ENCODE measurements at places on chromosomes 1 and 21.

DNA sequence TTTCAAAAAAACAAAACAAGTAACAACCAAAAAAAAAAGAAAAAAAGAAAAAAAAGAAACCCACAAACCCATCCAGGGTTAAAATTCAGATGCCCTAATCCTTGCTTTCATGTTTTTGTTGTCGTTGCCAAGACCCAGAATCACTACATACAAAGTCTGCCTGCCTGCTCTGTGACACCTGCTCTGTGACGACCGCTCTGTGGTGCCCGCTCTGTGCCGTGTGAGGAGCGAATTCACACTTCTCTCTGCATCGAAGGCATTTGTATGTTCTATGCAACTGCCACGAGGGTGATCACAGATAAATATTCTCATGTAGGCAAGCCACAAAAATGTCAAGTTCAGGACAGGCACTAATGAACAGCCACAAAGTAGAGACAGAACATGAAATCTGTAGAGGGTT, 178.6 kb downstream of the SLC45A1 start:
- no peak for DNase-seq

GRCh38 chr1:186055846-186056245, 319.2 kb downstream of the TPR start:
- DNase-seq: no peak

GRCh38 chr1:240515505-240515904, 96.5 kb downstream of the GREM2 start:
- no peak for DNase-seq

DNA sequence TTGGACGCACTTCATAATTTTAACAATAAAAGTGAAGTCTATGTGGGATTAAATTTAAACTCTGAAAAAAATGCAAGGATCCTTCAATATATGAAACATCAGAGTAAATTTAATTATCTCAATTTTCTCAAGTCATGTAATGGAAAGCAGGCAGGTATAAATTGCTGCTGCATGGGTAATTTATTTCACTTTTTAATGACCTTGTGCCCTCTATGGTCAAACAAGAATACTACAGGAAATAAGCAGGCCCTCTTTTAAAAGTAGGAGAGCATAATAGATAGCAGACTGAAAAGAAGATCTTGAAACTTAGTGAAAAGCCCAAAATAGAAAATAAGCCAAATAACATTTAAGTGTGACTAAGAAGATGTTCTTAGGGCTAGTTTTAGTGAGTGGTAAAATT, 22.9 kb downstream of the BCAS2 start:
- DNase-seq: peak; percentile 13

DNA sequence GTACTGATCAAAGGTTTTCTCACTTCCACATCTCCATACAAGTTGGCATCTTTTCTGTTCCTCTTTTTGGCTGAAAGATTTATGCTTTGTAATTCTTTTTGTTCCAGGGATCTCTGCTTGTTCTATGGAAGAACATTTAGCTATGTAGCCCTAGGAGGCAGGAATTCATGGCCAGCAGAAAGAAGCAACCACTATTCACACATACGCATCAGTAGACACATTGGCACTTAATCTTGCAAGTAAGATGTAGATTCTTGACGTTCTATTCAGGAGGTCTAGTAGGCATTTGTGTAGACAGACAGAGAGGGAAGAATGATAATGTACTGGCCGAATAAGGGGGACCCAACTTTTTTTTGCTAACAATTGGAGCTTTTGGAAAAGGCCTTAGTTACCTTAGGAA, 336.0 kb downstream of the NUF2 start:
- no peak for DNase-seq

DNA sequence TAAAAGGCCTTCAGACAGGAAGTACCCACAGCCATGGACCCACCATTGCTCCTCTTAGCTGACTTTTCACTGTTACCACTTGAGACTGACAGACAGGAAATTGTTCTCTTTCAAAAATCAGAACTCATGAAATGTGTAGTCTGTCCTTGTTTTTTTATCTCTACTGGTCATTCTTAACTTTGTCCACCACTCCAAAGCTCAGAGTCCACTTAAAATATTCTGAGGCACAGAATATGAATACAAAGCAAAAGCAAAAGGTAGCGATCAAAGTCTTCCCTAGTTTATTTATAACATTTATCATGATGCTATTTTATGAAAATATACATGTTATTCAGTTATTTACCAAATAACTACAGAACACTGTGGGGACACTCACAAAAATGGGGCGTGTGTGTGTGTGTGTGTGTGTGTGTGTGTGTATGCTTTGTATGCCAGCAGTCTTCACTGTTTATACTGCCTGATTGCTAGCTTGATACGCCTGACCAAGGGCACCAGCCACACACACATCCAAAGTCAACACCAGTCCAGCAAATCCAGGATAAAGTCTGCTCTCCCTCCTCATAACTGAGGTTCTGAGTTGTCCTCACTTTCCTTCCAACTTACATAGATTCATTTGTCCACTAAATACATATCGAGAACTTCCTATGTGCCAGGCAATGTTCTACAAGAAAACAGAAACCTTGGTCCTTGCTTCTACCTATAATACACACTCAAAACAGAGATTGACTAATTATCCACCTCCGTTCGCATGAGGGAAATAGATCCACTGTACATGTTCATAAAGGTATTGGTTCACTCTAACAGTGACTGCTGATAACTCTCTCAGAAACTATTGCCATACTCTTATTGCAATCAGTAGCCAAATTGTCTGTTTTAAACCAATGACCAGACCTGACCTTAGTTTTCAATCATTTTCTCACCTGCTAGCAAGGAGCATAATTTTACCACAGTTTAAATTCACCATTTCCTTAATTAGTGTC, 79.4 kb downstream of the ERICH3 start:
- no peak for DNase-seq

- DNase-seq: no peak
Observed at GRCh38 chr1:194533641-194534040, 1347.2 kb upstream of the B3GALT2 start.

DNA sequence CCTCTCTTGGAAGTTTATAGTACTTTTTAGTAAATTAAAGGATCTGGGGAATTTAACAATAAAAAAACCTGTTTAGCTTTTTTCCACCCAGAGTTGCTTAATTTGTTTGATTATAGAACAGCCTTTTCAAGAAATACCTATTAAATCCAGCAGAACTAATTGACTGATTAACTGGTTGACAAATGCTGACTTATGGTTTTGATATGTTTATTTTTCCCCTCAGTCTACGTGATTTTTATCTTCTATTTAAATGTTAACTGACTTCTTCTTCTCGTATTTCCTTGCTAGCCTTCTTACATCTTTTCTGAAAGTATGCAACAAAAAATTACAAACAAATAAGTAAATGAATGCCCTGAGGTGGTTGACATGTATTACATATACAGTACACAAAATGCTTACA, 302.9 kb upstream of the SPAG17 start:
- no peak for DNase-seq

DNA sequence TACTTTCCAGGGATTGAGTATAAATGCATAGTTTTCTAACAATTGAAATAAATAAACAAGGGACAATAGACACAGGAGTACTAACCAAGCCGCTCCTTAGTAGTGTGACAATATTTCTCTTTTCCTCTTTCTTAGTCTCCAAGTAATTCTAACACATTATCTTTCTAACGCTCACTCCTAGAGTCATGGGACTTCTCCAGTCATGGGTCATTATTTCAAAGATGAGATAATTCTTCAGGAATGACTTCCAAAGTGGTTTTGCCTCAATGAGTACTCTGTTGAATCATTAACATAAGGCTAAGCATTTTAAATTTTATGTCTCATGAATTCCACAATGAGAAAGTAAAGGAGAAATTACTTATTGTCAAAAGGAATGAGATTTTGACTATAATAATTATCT, 605.8 kb upstream of the ADAMTS5 start:
- no peak for DNase-seq

DNA sequence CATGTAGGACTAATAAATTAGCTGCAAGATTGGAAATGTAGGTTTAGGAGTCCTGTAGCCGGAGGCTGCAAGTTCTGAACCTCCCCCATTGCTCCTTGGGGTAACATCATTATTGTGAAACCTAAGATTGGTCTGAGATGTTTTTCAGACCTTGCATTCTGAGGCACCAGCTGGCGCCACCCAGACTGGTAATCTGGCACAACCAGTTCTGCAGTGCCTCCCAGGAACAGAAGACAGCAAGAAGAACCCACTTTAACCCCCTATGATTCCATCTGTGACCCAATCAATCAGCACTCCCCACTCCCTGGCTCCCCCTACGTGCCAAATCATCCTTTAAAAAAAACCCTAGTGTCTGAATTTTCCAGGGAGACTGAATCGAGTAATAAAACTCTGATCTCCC, 11.6 kb upstream of the DNAJC6 start:
- no peak for DNase-seq

DNA sequence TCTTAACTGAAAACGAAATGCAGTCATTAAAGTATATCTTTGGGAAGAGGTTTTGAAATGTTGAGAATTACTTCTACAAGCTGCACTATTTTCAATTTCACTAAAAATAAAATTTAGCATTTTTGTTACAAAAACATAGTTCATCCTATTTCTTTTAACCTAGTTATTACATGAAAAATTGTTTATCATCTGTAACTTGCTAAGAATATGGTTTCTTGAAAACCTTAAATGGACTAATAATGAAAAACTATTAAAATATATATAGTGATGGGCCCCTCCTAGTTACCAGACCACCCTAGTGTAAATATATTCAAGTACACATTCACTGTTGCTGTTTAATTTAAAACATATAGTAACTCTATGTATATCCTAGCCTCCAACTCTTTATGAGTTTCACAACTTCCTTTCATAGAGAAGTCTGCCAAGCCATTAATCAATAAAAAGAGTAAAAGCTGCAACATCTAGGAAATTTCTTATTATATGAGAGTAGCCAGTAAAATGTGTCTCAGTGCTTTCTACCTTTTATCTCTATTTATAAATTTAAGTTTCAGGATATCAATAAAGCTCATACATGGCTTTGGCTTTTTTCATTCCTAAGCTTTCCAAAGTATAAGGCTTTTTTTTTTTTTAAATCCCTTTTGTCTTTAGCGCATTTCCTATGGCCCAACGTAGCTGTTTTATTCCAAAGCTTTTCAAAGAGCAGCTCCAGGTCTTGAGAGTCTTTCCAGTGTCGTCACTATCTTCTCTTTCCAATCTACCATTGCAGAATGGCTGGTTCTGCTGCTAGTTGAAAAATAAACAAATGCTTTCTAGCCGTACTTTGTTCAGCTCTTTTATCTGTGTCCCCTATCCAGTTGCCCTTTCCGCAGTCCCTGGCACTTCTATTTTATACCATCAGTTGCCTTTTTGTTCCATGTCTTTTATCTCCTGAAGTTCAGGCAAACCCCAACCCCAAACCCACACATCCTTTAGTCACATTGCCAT, 6.5 kb downstream of the IRF2BP2 start:
- DNase-seq: peak; percentile 60
